ENCODE measurements at places on chromosomes 13 and 19. TPM values are rescaled to one million over a fixed set of nuclear protein-coding genes. Genes with fewer than 3 reads are reported as not detected.

IFT88 gene
- total RNA-seq: 9.0 TPM

PLPPR3 gene
- total RNA-seq: 7.5 TPM

PCP2 gene
- not detected for total RNA-seq

KCNRG gene
- total RNA-seq: 0.19 TPM

COX7A1 gene
- total RNA-seq: 4.8 TPM

DNAAF3 gene
- 1.6 TPM for total RNA-seq

ADGRE1 gene
- total RNA-seq: not detected

ZNF541 gene
- total RNA-seq: not detected

MBD3L3 gene
- total RNA-seq: not detected

LHFPL6 gene
- total RNA-seq: 19.1 TPM

VSTM2B gene
- not detected for total RNA-seq

CD33 gene
- not detected for total RNA-seq

LILRA5 gene
- total RNA-seq: not detected

PTPRS gene
- 39.6 TPM for total RNA-seq

GFY gene
- not detected for total RNA-seq

ZFP82 gene
- total RNA-seq: 4.7 TPM

MYCBP2 gene
- total RNA-seq: 82.6 TPM

DNA sequence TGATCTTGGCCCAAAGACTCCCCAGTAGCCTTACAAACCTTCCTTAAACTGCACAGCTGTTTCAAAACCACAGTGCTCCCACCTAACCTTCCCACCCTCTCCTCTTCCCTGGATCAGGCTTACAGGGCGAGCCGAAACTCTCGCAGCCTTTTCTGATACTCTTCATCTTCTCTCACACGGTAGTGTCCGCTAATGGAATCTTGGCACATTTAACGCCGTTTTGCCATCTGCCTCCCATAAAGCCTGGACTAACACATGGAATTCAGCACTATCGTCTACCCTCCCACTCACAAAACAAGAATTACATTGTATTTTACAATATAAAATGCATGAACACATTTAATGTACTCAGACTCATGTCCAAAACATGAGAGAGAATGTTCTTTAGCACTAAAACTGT, 135.9 kb downstream of the RAP2A start:
- no peak for DNase-seq

GRCh38 chr13:89541091-89542030, 1806.1 kb upstream of the MIR17HG start:
- no peak for DNase-seq

- no peak for DNase-seq
Observed at GRCh38 chr13:57611969-57612368, 19.6 kb upstream of the PCDH17 start.

GRCh38 chr13:95073747-95074311, 227.4 kb downstream of the ABCC4 start:
- DNase-seq: no peak

GRCh38 chr13:41639955-41640780, 182.8 kb downstream of the RGCC start:
- DNase-seq: no peak

- DNase-seq: no peak
Observed at GRCh38 chr19:45455707-45456499, 11.9 kb upstream of the FOSB start.

DNA sequence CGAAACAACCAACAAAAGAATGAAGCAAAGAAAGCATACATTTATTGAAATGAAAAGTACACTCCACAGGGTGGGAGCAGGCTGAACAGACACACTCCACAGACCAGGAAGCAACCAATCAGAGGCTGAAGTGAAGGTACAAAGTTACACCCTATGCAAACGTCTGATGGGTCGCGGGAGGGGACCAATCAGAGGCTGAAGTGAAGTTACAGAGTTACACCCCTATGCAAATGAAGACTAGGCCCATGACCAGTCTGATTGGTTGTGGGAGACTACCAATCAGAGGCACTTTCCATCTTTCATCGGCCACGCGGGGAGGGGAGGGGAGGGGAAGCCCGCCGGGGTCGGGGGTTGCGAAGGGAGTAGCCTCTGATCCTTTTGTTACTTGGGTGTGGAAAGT, 12.4 kb upstream of the FBL start:
- DNase-seq: no peak

GRCh38 chr13:80010286-80010831, 330.6 kb downstream of the SPRY2 start:
- no peak for DNase-seq

- peak; percentile 93 for DNase-seq
Observed at GRCh38 chr19:38003438-38004185, 96.6 kb downstream of the SIPA1L3 start.

- no peak for DNase-seq
Observed at GRCh38 chr19:8094336-8094735, 41.8 kb downstream of the CCL25 start.

GRCh38 chr19:843836-844545, 3.2 kb downstream of the PRTN3 start:
- DNase-seq: no peak

DNA sequence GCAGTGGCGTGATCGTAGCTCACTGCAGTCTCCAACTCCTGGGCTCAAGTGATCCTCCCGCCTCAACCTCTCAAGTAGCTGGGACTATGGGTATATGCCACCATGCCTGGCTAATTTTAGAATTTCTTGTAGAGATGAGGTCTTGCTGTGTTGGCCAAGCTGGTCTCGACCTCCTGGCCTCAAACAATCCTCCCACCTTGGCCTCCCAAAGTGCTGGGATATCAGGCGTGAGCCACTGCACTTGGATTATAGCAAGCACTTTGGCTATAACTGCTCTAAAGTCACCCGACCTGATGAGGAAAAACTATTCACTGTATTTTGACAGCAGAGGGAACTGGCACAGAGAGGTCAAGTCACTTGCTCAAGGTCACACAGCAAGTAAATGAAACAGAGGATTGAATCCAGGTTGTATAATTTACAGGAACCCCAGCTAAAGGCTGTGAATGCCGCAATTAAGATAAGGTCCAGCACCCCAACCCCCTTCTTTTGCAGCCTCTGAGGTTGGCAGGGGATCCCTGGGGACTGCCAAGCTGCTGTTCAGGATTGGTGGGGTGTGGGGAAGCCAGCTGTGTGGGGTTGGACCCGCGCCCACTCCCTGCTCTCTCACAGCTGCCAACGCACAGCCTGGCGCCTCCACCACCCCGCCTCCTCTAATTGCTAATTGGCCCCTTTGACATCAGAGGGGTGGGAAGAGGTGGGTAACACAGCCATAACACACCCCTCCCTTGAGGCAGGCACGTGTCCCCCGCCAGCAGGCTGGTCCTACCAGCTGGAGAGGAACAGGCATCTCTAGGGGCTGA, 6.0 kb downstream of the TMIGD2 start:
- no peak for DNase-seq

- no peak for DNase-seq
Observed at GRCh38 chr13:80224468-80224867, 116.5 kb downstream of the SPRY2 start.

DNA sequence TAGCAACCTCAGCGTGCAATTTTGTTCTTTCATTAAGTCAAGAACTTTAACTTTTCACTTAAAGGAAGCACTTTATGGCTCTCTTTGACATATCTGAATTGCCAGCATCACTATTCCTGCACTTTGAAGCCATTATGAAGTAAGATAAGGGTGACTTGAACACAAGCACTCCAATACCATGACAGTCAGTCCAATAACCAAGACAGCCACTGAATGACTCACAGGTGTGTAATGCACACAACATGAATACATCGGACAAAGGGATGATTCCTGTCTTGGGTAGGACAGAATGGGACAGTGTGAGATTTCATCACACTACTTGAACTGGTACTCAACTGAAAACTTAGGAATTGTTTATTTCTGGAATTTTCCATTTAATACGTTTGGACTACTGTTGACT, 233.7 kb upstream of the IPO5 start:
- no peak for DNase-seq

GRCh38 chr13:24053519-24054251, 106.8 kb upstream of the SPATA13 start:
- DNase-seq: no peak

DNA sequence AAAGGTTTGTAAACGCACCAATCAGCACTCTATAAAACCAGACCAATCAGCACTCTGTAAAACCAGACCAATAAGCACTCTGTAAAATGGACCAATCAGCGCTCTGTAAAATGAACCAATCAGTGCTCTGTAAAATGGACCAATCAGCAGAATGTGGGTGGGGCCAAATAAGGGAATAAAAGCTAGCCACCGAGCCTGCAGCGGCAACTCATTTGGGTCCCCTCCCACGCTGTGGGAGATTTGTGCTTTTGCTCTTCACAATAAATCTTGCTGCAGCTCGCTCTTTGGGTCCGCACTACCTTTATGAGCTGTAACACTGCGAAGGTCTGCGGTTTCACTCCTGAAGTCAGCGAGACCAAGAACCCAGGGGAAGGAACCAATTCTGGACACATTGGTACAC, 28.0 kb downstream of the ZNF175 start:
- no peak for DNase-seq

DNA sequence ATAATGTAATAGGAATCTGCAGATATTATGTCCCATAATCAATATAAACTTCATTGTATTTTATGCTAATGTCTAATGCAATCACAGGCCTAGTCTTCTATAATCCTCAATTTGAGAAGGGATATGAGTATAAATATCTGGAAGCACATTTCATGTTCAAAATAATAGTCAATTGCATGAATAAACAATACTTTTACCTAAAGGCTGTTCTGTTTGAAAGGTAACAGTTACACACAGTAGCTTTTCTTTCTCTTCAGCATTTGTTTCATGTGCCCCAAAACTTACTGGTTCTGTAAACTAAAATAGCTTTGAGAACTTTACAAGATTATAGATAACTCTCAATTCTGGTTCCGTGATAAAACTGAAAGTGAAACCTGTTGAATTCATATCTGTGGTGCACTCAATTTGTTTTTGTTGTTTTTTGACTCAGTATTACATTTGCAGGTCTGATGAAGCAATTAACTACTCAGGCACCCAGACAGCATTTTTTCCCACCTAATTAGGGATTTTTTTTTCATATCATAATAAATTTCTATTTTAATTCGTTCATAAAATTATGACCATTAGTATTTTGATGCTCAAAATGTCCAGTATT, 1193.8 kb downstream of the SLITRK1 start:
- no peak for DNase-seq

GRCh38 chr19:50414864-50415660, 3.7 kb upstream of the SPIB start:
- DNase-seq: no peak

DNA sequence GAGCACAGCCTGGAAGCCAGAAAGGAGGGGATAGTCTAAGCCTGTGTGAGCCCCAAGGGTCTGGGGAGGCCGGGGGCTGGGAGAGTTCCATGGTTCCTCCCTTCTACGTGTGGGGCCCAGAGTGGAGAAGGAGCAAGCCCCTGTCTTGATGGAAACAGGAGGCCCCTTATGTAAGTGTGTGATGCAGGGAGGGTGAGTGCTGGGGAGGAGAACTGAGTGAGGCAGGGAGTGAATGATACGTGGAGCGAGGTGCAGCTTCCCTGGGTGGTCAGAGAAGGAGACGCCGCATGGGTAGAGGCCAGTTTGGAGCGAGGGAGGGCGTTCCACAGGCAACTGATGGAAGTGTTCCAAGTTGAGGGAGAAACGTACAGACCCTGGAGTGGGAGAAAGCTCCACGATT, 16.0 kb downstream of the MAG start:
- no peak for DNase-seq

DNA sequence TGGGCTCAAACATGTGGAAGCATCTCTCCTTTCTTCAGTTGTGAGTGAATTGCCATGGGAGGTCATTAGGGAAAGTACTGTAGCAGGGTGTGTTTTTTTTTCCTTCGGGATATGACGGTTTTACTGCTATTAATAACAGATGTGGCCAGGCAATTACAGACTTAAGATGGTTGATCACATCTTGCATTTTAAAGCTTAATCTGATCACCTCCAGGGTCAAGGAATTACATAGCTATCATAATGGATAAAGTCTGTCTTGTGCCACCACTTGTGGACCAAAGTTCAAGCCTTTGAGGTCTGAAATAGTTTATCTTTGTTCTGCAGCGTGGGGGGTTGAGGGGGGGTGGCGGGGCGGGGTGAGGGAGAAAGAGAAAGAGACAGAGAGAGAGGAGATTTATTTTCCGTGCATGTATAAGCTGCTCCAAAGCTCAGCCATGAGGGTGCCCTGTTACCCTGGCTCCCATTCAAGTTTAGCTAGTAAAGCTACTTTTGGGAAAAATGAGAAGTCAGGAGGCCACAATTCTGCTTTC, 5.5 kb upstream of the SERP2 start:
- DNase-seq: no peak

DNA sequence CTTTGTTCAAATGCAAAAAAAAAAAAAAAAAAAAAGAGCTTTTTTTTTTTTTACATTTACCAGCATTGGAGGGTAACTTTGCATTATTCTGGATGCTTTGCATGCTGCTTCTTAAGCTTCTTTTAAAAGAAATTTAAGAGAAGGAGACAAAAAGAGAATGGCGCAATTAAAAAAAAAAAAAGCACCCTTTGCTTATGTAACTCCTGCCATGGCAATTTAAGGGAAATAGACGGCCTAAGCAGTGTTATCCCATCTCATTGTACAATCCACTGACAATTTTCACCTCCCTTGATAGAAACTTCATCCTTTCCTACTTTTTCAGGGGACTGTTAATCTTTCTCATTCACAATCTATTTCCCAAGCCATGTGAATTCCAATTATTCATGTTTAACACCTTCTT, 129.8 kb downstream of the KCTD12 start:
- no peak for DNase-seq

GRCh38 chr13:43260999-43261398, 237.6 kb downstream of the DNAJC15 start:
- DNase-seq: no peak

DNA sequence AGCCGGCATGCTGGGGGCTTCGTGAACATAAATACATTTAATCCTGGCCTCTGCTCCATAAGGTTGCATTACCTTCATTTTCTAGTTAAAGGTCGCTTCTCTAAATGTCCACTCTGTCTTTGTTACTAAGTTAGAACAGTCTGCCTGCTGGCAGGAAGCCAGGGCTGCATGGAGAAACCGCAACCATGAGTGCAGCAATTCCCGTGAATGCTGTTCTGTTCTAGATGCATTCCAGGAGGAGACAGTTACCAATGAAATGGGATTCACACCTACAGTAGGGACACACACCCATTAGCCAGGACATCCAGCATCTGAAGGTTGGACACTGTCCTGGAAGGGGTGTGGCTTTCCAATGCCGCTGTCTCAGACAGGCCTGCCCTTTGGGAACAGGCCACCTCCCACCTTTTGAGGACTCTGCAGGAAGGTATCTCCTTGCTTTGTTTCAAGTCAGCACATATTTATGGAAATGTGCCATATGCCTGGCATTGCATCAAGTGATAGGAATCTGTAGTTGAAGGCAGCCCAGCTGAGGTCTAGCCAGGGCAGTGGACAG, 129.7 kb downstream of the SLC7A1 start:
- no peak for DNase-seq

GRCh38 chr13:35086667-35087066, 144.6 kb downstream of the NBEA start:
- no peak for DNase-seq

- peak; percentile 22 for DNase-seq
Observed at GRCh38 chr13:30142486-30143211, 164.7 kb downstream of the KATNAL1 start.

DNA sequence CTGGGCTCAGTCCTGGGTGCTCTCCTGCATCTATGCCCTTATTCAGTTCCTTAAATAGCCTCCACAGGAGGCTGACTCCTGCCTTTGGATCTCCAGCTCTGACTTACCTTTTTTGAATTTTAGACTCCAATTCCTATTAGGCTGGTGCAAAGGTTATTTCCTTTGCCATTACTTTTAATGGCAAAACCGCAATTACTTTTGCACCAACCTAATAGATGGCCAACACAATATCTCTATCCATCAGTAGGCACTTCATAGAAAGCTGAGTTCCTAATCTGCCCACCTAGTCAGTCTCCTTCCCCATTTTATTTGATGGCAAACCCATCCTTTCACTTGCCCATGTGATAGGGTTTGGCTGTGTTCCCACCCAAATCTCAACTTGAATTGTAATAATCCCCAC, 95.3 kb downstream of the CACNA1A start:
- no peak for DNase-seq
